ENCODE measurements at places on chromosomes 6 and 20. TPM values are rescaled to one million over a fixed set of nuclear protein-coding genes. Genes with fewer than 3 reads are reported as not detected.

PROKR2 gene
- total RNA-seq: not detected

PXDC1 gene
- total RNA-seq: 84.6 TPM

C4B gene
- total RNA-seq: 17.3 TPM

ITPR3 gene
- 22.7 TPM for total RNA-seq

TBPL1 gene
- total RNA-seq: 5.3 TPM

STXBP5 gene
- 21.6 TPM for total RNA-seq

PI16 gene
- total RNA-seq: 23.8 TPM

TMEM170B gene
- 23.0 TPM for total RNA-seq

Measured in subcutaneous adipose tissue (tissue), 4 donors.